ENCODE measurements at places on chromosomes 4 and X.

DNA sequence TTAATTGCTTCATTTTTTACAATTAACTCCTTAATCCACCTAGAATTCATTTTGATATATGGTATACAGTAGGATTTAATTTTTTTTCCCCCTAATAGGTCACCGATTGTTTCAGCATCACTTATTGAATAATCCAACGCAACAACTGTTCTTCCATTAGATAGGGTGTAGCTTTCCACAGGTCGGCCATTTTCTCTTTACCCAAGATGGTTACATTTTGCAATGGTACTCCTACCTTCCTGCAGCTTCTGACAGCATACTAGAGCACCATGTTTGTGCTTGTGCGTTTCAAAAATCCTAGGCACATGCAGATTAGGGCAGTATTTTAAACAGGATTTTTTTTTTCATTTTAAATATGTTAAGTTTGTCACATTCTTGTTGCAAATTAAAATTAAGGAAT is 2.3 kb downstream of the LINC00632 start:
- no peak for DNase-seq

GRCh38 chrX:3378156-3378555 is 31.7 kb upstream of the MXRA5 start:
- DNase-seq = no peak

GRCh38 chrX:54248309-54248708 is 65.3 kb upstream of the FAM120C start:
- no peak for DNase-seq

GRCh38 chr4:78079726-78080430 is 22.8 kb downstream of the FRAS1 start:
- no peak for DNase-seq

DNA sequence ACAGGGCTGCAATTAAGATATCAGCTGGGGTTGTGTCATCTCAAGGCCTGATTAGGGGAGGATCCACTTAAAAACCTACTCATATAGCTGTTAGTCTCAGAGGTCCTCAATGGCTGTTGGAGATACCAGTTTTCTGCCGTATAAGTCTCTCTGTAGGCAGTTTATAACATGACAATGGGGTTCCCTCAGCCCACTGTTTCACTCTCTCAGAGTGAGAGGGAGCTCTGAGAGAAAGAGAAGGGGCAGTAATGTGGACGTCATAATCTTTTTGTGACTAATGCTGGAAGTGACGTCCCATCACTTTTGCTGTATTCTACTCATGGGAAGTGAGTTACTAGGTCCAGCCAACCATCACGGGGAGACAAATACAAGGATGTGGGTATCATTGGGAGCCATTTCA is 70.3 kb downstream of the STIM2 start:
- no peak for DNase-seq

DNA sequence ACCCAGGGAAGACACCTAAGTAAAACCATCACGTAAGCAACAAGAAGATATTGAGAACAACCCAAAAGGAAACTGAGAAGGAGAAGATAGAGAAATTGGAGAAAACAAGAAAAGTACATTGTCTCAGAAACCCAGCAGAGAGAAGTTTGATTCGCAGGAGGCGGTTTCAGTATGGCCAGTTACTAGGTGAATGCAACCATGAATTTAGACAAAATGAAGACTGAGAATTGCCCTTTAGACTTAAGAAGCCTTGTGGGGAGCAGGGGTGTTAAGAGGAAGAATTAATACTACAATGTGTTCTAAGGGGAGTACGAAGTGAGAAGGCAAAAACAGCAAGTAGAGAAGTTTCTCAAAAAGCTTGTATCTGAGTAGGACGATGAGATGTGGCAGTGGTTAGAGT is 229.3 kb upstream of the NEIL3 start:
- no peak for DNase-seq

DNA sequence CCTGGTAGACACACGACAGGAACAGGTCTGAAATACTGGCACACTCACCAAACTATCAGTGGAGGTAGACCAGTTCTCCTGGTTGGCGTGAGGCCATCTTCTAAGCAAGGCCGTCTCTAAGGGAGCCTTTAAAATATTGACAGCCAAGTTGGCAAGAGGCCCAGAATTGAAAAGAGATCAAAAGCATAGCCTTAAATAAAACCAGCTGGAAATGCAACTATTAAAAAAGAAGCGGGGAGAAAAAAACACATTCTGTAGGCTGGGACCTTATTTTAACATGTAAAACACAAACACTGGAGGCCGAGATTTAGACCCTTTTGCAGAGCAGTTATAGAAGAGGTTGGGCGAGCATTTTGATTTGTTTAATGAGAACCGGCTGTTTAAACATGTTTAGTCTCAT is 233.0 kb upstream of the CLNK start:
- no peak for DNase-seq

DNA sequence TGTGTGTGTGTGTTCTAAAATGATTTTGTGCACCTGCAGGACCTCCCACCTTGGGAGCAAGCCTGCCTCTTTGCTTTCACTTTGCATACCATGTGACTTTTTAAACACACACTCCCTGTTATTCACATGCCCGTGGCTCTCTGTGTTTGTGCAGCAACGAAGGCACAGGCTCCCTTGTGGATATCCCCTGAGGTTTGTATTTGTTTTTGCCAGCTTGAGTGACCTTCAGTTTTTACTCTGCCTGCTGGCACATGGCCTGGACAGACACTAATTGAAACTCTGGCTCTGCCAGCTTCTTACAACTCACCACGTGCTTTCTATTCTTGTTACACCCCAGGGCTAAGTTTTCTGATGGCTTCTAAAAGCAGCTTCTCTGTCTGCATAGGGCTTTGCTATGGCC is 885.8 kb downstream of the SH3BGRL start:
- no peak for DNase-seq

GRCh38 chrX:110060846-110061537 is 58.1 kb downstream of the TMEM164 start:
- DNase-seq = no peak

- DNase-seq = no peak
These were observed 170.4 kb upstream of the VEGFC start for GRCh38 chr4:176963121-176963520.

GRCh38 chr4:94339779-94340178 is 2.9 kb downstream of the HPGDS start:
- no peak for DNase-seq

DNA sequence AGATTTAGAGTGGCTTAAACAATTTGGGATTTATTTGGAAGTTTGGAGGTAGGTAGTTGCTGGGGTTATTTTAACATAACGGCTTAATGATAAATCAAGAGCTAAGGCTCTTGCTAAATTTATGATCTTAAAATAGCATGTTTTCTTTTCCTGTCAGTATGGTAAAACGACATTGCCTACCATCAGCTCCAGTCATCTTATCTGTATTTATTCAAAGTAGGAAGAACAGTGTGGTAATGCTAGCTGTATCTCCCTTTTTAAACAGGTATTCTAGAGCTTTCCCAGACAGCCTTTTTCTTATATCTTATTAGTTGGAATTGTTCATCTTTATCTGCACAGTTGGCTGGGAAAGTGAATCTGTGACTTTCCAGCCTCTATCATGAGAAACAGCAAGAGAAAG is 110.2 kb downstream of the SLC4A4 start:
- DNase-seq = no peak

DNA sequence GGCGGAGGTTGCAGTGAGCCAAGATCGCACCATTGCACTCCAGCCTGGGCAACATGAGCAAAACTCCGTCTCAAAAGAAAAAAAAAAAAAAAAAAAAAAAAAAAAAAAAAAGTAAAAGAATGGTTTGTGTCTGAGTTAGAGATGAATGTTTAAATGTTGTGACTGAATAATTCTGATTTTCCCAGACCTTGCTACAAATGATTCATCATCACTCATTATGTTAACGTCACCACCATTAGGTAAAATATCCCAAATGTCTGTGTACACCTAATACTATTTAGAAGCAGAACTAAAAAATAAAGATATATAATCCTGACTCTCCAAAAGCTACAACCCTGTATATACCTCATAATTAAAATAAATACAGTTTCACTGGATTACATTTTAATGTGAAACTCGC is 70.8 kb downstream of the HHIP start:
- DNase-seq = no peak

- no peak for DNase-seq
These were observed 46.6 kb upstream of the PGRMC2 start for GRCh38 chr4:128334256-128334655.

DNA sequence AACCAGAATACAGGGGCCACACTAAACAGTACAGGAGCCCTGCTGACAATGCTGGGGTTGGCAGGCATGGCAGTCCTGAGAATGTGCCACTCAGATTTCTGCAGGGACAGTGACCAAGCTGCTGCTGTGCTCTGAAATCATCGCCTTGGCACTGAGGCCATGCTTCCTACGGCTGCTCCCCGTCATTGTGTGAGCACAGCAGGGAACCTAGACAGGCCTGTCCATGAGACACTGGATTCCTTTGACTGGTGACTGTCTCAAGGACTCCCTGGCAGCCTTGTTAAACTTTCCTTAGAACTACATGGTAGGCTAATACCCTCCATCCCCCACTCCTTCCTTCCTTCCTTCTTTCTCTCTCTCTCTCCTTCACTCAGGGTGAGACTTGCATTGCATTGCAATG is 111.4 kb downstream of the LUZP4 start:
- no peak for DNase-seq

- DNase-seq = no peak
These were observed 217.8 kb downstream of the MID1IP1 start for GRCh38 chrX:39019056-39019455.

- DNase-seq = no peak
These were observed 45.0 kb downstream of the SLC9A7 start for GRCh38 chrX:46713672-46714490.

- no peak for DNase-seq
These were observed 35.1 kb downstream of the C4orf46 start for GRCh38 chr4:158636619-158637018.

DNA sequence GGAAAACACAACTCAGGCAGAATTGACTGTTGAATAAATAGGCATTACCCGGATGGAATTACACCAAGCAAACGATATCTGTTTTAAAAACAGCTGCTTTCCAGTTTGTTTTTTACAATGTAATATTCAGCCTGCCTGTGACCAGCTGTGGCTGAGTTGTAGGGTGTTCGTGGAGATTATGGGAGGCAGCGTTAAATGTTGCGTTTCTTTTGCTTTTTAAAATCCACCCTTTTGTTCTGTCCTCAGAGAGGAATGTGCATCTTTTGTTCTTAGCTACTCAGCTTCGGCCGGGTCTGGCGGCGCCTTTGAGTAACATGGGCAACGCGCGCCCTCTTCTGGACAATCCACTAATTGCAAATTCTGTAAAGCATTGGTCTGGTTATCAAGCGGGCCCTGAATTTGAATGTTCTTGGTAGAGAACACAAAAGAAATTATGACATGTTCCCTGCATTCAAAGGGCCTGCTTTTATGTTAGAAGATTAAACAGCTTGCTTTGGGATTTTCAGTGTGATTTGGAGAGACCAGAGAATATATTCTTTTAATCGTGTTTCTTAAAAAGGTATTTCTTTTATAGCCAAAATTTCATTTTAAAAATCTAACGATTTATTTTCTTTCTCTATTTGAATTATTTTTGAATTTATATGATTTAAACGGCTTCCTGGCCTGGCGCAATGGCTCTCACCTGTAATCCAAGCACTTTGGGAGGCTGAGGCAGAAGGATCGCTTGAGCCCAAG is 76.3 kb upstream of the TRIM2 start:
- peak; percentile 84 for DNase-seq

DNA sequence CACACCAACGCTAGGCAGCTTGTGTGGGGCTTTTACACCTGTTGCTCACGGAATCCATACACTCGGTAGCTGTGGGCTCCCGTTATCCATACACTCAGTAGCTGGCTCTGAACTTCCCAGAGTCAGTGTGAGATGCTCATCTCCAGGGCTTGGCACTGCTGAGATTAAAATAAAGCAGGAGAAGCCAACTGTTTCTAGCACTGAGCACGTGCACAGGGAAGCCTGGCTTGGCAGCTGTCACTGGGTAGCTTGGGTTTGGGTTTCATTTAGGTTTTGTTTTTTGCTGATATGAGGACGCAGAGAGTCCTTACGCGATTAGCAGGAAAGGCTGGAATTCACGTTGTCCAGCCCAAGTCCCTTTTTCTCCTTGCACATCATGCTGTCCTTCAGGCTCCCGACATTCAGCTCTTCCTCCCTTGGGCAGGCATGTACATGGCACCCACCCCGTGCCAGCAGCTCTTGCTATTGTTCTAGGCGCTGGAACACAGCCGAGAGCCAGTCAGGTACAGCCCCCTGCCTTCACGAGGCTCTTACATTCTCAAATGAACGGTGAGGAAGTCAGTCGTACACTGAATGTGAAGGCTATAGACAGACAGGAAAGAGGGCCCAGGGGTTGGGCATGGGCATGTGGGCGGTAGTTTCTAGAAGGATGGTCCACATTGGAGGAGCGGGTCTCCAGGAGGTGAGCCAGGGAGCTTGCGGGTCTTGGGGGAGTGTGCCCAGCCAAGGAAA is 25.9 kb downstream of the NSG1 start:
- DNase-seq = no peak

- no peak for DNase-seq
These were observed 124.1 kb upstream of the WDR1 start for GRCh38 chr4:10240691-10241090.

GRCh38 chrX:98077440-98077839 is 1193.7 kb downstream of the RPA4 start:
- DNase-seq = no peak

DNA sequence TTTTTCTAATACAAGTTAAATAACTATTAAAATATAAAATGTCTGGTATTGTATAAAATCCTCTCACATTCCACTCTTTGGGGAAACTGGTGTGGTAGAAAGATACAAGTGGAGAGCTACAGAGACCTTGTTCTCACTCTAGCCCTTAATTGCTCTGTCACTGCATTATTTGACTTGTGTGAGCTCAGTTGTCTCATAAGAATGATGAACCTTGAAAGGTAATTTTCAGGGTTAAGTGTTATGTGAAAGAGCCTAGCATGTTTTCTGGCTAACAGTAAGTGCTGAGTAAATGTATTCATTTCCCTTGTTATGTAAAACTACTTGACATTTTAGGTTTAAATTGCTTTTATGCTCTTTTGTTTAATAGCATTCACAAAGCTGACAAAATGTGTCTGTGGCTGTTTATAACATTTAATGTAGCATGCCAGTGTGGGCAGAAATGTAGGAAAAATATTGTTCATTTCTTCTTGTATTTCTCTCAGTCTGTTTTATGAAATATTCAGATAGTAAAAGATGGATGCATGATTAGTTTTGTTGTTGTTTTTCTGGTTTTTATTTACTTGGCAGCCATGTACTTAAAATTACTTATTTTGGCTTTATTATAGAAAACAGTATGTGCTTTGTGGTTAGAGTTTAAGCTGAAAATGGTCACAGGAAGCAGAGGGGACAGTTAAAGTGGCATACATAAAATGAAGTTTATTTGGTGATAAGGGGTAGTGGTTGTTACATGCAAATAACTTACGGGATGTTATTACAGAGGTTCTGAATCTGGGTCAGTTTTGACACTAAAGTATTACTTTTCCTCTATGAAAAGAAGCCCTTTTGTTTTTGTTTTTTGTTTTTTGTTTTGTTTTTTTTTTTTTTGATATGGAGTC is 29.2 kb downstream of the SLAIN2 start:
- DNase-seq = no peak

GRCh38 chr4:80576796-80577195 is 241.3 kb downstream of the CFAP299 start:
- no peak for DNase-seq

DNA sequence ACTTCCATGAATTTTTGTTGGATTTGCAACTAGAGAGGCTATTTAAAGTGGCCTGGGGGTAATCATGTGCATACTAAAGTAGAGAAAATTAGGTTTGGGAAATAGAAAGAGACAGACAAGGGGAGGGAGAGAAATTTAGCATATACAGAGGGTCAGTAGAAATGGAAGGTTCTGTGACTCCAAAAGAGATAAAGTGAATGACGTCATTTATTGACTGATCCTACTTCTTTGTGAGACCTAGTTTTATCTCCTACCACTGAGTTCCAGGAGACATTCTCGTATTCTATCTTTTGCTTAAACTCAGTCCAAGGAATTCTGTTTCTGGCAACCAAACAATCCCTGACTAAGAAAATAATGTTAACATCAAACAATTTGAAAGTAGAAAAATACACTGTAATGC is 42.4 kb upstream of the FREM3 start:
- DNase-seq = no peak
